Left renal cortex interstitium (tissue), 4 donors: ENCODE measurements at places on chromosomes 4 and X. TPM values are rescaled to one million over a fixed set of nuclear protein-coding genes. Genes with fewer than 3 reads are reported as not detected.

DNA sequence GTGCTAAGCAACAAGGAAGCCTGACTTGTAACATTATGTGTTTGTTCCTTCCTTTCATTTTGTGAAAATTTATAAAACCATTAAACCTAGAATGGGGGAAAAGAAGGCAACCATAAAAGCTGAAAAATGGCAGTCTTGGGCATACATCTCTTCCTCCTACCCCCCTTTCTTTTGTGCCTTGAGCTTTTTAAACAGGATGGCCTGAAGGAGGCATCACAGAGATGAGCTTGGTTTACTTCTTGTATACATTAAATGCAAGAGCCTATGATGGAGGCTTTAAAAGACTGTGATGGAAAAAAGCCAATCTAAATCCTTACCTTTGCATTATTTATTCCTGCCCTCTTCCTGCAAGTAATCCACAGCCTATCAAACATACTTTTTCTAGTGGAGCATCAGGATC lies 36.2 kb upstream of the ADH7 start:
- DNase-seq, result no peak

DNA sequence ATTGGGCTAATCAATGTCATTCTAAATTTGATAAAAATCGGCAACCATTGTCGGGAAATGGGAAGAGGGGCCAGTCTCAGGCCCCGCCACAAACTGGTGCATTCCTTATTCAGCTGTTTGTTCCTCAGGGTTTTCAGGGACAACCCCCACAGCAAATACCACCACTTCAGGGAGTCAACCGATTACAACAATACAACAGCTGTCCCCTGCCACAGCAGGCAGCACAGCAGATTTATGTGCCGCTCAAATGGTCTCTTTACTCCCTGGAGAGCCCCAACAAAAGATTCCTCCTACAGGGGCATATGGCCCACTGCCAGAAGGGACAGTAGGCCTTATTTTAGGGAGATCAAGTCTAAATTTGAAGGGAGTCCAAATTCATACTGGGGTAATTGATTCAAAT lies 61.8 kb downstream of the ZNF732 start:
- DNase-seq, result no peak

- no peak for DNase-seq
Measured at GRCh38 chr4:143089291-143089690, 95.4 kb upstream of the USP38 start.

GRCh38 chr4:7366180-7366945 lies 68.4 kb downstream of the PSAPL1 start:
- DNase-seq, result no peak

Gene FNIP2
- 47.2 TPM for polyA plus RNA-seq

DNA sequence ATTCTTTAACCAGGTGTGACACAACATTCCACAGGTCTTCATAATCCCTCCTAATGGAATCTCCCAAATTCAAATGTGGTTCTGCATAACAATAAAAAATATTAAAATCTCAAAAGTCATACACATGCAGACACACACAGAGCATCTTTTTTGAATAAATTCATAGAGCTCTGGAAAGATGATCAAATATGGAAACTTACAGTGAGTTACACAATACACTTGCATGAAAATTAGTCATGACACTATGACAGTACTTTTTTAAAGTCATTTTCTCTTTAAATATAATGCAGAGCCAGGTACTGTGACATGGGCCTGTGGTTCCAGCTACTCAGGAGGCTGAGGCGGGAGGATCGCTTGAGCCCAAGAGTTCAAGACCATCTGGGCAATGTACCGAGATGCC lies 38.9 kb downstream of the DDX60L start:
- DNase-seq, result no peak

- no peak for DNase-seq
Measured at GRCh38 chrX:32524385-32524784, 687.0 kb downstream of the DMD start.

Gene CT45A3
- polyA plus RNA-seq, result not detected

GRCh38 chr4:10130178-10130888 lies 13.7 kb upstream of the WDR1 start:
- DNase-seq, result no peak

- DNase-seq, result peak; percentile 3
Measured at GRCh38 chrX:70664726-70665125, 220.1 kb downstream of the DLG3 start.

DNA sequence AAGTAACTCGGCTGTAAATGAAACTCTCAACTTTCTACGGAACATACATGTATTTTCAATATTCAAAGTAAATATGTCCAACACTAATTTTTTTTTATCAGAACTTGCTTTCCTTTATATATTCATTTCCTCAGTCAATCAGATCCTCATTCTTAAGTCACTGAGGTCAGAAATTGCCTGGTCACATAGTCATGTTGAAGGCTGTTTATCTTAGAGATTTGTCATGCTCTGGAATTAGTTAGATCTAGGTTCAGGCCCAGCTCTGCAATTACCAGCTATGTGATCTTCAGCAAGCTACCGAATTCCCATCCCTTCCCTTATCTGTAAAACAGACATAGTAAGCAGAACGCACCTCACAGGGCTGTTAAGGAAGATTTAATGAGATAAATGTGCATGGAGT lies 228.8 kb downstream of the SPCS3 start:
- DNase-seq, result no peak

Gene COPS4
- 84.8 TPM for polyA plus RNA-seq

DNA sequence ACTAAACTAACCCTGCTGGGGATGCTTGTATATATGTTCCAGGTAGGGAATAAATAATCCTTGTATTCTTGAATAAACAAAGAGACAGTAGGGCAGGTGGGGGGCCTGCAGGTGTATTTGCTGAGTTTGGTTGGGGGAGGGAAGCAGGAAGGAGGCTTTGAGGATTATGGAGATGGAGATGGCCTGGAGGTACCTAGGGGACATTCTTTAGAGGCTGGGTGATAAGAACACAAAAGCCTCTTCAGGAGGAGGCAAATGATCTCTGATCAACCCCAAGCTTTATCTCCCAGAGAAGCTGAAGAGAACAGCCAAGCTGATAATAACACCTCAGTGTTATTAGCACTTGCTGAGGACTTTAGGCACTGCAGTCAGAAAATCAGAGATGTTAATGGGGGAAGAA lies 187.7 kb downstream of the MGST2 start:
- no peak for DNase-seq

Gene TASL
- polyA plus RNA-seq, result 0.19 TPM

DNA sequence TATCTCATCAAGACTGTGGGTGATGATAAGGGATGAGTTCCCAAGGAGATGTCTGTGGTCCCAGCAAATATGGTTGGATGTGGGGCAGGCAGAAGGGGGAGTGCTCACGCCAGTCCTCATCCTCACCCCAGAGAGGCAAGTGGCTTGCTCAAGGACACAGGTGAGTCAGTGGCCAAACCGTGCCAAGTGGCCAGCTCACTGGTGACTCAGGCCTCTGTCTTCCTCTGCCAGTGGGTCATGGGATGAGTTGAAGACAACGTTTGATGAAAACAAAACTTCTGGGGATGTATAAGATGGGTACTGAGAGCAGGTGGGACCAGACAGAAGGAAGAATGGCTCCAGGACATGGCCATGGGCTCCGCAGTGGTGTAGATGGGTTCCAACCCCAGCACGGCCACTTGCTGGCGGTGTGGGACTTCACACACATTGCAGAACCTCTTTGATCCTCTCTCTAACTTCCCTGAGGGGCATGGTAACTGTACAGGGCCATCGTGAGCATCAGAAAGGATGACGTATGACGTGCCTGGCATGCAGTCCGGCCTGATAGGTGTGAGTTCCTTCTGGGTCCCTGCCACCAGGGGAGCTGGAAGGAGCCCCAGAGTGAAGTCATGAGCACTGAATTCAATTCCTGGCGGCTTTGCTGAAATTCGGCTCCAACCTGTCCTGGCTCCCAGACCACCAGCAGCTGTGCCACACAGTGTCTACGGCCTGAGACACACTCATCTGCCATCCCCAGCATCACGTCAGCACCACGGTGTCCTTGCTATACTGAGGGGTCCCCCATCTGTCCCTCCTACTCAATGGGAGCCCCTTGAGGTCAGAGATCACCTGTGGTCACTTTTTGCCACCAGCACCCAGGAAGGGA lies 41.3 kb upstream of the GPR78 start:
- no peak for DNase-seq

- DNase-seq, result no peak
Measured at GRCh38 chr4:156710365-156711192, 261.0 kb downstream of the PDGFC start.

DNA sequence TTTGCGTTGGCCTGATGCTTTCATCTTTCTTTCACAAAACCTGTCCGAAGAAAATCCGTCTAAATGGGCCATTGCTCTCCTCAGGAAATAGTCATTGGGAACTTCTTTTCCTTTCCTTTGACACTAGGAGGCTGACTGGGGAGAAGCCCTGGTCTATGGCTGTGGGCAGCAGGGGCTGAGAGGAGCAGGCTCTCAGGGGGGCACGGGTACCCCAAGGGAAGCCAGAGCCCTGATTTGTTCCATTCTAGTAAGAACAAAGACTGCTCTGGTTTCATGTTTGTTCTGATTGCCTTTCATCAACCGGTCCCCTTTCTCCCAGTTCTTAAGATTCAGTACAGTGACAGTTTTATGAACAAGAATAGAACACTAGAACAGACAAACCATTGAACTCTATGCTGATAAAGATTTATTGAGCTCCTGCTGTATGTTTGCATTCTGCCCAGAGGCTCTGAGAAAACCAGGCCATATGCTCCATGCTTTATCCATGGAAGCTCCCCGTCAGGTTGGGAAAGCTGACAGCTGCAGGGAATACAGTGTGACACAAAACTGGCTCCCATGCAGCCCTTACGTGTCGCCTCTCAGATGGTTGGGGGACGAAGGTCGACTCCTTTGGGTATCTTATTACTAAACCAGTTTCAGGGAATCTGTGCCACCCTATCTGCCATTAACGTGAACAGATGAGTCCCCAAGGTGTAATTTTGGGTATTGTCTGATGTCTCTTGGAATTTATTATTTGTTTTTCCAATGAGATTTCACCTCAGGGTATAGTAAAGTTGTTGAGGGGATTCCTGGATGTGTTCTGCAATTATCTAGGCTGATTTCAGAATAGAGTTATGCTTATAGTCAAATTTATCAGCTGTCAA lies 72.4 kb upstream of the MSANTD1 start:
- DNase-seq, result no peak

Gene BMPR1B
- 23.6 TPM for polyA plus RNA-seq

DNA sequence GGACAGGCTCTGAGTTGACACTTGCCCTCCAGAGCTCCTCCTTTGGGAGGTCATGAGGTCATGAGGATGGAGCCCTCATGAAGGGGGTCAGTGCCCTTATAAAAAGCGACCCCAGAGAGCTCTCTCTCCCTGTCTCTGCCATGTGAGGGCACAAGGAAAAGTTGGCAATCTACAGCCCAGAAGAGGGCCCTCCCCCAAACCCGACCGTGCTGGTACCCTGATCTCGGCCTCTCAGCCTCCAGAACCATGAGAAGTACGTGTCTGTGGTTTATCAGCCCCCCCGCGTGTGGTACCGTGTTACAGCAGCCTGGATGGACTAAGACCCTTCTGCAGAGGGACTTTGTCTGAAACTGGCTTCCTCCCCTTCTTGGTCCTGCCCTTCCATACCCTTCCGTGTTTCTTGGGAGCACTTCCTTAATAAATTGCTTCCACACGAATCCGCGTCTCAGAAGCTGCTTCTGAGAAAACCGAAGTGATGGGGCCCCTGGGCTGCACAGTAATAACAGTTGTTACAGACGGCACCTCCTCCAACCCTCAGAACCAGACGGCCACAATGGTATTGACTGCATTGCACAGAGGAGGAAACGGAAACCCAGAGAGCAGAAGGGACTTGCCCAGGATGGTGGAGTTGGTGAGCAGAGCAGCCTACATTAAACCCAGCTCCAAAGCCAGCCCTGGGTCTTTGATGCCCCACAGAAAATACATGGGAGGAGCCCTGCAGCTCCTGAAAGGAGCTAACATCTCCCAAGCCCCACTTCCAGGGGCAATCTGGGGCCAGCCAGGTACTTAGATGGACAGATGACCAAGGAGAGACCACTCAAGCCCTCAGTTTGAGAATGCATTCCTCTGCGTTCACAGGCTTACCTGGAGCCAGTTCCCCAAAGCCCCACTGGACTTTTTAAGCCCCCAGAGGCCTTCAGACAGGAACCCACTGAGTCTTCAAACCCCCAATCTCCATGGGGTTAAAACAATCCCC lies 242.7 kb downstream of the BCOR start:
- no peak for DNase-seq

- DNase-seq, result no peak
Measured at GRCh38 chr4:139861471-139861870, 195.9 kb downstream of the MGST2 start.

DNA sequence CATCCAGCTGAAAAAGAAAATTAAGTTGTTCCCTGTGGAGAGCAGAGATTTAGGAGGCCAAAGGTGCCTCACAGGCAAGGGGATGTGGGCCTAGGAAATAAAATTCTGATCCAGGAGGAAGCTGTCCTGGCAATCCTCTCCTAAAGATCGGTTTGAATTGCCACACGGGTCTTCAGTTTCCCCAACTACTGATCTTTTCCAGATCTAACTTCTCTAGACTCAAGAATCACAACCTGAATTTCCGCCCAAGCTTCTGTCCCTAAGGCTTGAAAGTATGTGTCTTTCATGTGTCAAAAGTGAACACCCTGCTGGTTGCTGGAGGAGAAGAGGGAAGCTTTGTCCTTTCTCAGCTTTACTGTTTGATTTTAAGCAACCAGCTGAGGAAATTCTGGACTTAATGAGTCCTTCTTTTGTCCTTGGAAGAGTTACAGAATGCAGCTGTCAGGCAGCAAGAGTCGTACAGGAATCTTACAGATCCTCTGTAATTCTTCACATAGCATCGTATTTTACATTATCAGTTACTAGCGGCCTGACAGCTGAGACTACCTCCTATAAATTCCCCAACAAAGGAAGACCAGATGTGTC lies 93.8 kb downstream of the INPP4B start:
- DNase-seq, result no peak

DNA sequence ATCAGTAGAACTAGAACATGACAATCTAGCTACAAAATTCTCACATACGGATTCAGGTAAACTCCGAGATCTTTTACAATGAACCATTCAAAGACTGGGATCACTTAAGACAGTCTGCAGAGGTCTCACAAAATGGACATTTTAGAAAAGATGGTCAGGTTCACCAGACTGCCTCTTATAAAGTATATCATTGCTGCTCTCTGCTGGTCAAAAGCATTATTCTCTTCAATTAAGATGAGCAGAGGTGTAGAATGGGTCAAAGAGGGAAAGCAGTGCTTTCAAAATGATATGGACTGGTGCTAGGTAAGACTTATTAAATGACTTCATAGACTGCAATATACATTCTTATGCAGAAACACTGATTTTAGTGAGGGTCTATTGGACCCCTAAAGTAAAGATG lies 434.7 kb downstream of the PACRGL start:
- DNase-seq, result peak; percentile 4

Gene MUC7
- polyA plus RNA-seq, result not detected

Gene CFAP47
- 0.64 TPM for polyA plus RNA-seq

Gene PCDH7
- 20.3 TPM for polyA plus RNA-seq

DNA sequence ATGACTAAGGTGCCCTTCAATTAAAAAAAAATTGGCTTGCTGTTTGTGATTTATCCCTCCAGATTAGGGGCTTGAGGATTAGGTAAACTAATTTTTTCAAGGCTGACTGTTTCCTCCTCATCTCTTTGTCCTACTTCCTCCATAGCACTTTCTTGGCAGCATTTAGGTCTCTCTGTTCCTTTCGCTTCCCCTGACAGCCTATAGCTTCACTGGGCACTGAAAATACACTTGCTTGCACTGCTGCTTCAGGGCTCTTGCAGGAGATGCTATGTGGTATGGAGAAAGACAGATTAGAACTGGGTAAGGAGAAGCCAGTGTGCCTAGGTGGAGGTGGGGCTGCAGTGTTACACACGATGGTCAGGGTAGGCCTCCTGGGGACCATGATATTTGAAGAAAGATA lies 112.3 kb upstream of the SFRP2 start:
- no peak for DNase-seq

- no peak for DNase-seq
Measured at GRCh38 chr4:84971319-84971932, 4.9 kb upstream of the WDFY3 start.
